ENCODE measurements at places on chromosomes 7 and 10.

GRCh38 chr7:28225576-28225975 is 45.0 kb upstream of the JAZF1 start:
- no peak for DNase-seq

DNA sequence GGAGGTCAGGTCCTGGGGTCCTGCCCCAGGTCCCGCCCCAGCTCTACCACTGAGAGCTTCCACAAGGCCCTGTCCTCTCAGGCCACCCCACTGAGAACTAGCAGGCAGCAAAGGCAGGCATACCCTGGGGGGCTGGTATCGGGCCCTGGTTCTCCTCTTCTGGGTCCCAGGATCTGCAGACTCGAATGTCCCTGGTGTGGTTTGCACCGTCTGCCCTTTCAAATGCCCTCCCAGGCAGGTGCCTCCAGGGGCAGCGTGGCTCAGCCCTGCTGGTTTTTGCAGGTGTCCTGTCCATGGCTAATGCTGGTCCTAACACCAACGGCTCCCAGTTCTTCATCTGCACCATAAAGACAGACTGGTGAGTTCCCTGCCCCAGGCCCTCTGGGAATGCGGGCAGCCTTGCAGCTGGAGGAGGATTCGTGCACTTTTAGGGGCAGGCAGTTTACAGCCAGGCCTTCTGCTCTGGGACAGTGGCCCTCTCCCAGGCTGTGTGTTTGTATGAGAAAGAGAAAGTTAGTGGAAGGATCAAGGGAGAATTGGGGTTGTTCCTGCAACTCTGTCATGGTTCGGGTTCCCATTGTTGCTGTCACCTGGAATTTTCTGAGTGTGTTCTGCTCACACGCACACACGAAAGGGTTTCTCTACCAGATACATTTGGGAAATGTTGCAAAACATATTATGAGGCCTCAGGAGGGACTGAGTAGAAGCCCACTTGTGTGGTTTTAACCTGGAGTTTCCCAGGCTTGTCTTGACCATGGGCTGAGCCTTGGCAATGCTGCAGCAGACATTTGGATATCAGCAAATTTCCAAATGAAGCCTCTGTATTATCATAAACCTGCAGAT is 5.0 kb downstream of the PPIF start:
- no peak for DNase-seq

- no peak for DNase-seq
Observed at GRCh38 chr7:110856704-110857103, 234.2 kb upstream of the LRRN3 start.

DNA sequence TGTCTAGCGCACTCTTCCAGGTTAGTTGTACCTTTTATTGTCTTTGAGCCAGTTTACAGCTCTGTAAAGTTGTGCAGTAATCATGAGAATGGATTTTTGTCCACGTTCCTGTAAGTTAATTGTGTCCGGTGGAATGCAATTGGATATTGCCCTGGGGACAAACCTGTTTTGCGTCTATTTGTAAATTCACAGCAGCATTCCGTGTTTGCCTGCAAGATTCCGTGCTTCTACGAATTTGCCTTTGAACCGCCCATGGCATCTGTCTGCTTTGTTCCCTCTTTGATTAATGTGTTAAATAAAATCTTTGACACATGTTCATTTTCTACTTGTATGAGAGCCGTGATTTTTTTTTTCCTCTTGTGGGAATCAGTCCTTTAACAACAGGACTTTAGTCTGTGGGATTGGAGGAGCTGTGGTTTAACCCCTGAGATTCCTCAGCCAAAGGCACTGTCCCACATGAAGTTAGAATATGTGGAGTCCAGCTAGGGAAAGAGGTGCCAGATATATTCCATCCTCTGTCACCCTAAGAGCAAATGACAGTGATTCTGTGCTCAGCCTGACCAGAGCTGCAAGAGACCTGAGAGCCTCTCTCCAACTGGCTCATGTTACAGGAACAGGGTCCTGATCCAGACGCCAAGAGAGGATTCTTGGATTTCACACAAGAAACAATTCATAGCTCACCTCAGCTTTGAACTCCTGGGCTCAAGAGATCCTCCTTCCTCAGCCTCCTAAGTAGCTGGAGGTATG is 126.3 kb downstream of the COL26A1 start:
- DNase-seq: no peak
